Progenitor cell of endocrine pancreas (in vitro differentiated cells): ENCODE measurements at places on chromosomes 2 and 18. TPM values are rescaled to one million over a fixed set of nuclear protein-coding genes. Genes with fewer than 3 reads are reported as not detected.

Gene OR6B2
- not detected in 2 replicates for total RNA-seq

DNA sequence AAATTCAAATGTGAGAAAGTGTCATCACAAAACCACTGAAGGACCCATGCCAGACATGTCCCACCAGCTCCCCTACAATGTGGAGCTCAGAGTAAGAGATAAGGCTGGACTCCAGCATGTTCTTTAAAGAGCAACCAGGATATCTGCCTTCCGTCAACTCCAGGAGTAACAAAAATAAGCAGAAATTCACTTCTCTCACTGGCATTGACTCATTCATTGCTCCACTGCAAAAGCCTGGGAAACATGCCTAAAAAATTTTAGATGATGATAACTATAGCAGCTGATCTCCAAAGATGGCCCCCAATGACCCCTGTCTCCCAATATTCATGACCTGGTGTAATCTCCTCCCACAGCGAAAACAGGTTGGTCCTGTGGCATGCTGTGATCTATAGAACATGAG lies 314.5 kb downstream of the NCKAP5 start:
- no peak for DNase-seq

- DNase-seq = no peak
Observed at GRCh38 chr2:194232600-194232999, 1424.4 kb upstream of the SLC39A10 start.

DNA sequence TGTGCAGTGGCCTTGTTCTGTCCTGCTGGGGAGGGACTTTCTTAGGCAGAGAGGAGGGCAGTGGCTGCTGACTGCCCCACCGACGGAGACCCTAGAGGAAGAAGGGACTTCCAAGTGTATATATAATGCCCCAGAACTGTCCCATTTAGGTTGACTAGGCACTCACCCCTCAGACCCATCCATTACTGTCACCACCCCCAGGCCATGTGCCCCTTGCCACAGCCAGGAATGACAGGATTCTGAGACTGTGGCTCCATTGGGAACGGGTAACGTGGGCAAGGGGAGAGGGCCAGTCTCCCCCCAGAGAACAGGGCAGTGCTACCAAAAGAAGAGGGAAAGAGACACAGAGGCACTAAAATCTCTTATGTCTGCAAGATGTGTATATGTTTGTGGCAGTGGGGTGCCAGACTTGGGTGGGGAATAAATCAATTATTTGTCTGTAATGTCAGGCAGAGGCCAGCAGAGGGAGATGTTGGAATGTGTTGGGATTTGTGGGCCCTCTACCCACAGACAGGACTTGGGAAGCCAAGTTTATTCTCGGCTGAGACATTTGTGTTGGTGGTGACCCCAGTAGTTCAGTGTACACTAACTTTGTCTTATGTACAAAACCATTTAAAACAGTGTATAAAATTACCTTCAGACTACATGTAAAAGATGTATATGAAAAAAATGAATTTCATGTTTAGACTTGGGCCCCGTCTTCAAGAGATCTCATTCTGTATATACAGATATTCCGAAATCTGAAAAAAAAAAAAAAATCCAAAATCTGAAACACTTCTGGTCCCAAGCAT lies 24.0 kb upstream of the TMEM37 start:
- peak; percentile 37 for DNase-seq

DNA sequence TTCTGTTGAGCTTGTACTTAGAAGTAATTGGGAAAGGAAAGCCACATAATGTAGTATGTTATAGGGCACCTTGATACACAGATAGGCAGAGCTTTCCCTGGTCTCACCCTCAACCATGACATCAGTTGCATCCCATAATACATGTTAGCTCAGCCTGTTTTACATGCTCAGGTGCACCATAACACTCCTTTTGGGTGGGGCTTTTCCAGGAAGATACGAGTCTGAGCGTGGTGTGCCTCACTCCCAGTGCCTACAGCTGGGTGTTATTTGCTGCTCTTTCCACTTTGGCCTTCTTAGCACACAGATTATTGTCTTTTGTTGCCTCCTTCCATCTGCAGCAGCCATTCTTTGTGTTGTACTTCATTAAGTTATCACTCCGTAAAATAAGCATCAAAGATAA lies 11.9 kb downstream of the TTC39C start:
- no peak for DNase-seq

DNA sequence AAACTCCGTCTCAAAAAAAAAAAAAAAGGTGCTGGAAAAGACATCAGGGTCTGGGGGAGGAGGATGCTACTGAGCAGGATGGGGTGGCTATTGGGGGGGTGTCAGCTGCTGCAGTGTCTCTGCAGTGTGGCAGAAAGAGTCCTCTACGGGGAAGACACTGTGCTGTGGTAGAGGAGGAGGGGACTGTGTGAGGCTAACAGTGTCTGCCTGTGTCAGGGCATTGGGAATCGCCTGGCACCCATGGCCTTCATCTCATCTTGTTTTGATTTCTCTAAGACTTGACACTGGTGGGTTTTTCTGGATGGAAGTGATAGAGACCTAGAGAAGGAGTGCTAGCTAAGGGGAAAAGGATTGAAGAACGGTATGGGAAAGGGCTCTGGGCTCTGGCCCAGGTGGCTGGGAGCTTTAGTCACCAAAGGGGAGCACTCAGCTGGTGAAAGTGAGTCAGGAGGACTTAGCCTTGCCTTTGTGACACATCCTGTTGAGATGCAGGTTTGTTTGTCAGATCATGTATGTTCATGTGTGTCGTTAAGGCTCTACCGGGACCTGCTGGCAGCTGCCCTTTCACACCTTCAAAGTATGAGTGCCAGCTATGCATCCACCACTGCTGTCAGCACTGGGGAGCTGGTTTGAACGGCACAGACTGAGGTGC lies 58.0 kb downstream of the FARP2 start:
- no peak for DNase-seq

- no peak for DNase-seq
Observed at GRCh38 chr2:231612109-231612455, 19.4 kb downstream of the TEX44 start.

- DNase-seq = no peak
Observed at GRCh38 chr18:6737833-6738232, 8.3 kb downstream of the ARHGAP28 start.
